ENCODE measurements at places on chromosomes 13 and 19.

- no peak for DNase-seq
Observed at GRCh38 chr13:80957019-80957655, 616.2 kb upstream of the SPRY2 start.

DNA sequence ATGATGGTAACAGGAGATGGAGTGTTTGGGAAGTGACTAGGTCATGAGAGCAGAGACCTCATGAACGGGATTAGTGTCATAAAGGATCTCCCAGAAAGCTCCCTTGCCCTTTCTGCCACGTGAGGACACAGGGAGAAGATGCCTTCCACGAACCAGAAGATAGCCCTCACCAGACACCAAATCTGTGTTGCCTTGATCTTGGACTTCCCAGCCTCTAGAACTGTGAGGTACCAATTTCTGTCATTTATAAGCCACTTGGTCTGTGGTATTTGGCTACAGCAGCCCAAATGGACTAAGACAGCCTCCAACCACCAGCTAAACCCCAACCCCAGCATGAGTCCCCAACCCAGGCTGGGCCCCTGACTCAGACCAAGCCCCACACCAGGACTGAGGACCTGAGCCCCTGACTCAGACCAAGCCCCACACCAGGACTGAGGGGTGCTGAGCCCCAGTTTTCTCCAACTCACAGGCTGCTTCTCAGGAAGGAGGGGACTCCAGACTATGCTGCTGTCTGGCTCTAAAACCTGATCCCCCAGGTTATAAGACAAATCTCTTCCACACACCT lies 54.1 kb downstream of the PTPRS start:
- DNase-seq, result no peak

DNA sequence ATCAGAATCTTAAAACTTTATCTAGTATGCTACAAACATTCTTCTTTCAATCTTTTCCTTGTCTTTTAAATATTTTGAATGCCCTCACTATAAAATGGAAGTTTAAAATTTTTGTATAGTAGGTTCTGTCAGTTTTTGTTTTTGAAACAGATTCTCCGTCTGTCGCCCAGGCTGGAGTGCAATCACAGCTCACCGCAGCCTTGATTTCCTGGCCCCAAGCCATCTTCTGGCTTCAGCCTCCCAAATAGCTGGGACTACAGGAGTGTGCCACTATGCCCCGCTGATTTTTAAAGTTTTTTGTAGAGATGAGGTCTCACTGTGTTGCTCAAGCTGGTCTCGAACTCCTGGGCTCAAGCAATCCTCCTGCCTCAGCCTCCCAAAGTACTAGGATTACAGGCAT lies 20.7 kb downstream of the PHF11 start:
- no peak for DNase-seq

DNA sequence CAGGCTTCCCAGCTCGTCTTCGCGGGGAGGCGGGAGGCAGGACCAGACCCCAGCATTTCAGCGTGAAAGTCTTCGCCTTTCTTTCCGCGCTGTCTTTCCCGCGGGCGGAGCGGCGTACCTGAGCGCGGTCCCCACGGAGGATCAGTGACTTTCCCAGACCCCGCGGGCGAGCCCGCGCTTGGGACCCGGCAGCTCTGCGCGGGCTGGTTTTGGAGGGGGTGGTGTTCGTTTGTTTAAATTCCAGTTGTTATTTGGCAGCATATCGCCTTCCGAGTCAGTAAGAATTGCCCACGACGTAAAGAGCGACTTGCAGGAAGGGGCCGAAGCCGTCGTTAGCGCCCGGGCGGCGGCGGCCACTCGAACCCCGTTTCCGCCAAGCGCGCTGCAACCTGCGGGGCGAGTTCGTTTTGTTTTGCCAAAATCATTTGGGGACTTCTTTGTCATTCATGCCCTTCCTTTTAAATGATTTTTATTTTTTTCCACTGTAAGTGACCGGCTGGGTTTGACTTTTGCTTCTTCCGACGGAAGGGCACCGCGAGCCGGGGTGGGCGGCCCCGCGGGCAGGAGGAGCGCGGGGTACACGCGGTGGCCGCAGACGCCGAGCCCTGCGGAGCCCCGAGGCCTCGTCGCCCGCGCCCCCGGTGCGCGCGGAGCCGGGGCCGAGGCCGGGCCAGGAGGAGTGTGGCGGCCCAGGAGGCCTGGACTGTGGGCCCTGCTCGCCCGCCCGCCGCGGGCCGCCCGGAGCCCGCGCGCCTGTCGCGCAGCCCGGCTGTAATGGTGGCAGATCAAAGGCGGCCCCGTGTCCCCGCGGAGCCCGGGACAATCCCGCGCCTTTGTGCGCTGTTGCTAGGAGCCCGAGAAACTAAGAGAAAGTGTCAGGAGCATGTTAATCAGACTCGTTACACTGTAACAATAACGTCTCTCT lies 75.9 kb downstream of the ZIC5 start:
- no peak for DNase-seq

GRCh38 chr13:50993934-50994333 lies 84.3 kb downstream of the RNASEH2B start:
- DNase-seq, result no peak

- no peak for DNase-seq
Observed at GRCh38 chr13:76634431-76635191, 251.6 kb downstream of the KCTD12 start.

DNA sequence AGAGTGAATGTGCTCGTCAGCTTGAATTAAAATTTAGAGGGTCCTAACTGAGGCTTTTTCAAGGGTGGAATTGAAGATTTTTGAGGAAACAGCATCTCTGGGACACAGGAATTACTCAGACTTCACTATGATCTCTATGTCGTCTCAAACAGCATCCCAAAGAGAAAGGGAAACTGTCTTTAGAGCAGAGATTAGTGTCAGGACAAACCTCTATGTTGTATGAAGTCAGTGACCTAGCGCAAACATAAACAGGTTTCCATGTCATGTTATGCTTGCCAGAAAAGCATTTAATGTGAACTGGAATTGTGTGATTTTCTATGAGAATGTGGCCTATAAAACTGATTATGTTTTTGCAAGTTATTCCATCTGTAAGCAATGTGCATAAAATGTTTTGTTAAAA lies 573.7 kb downstream of the GPC6 start:
- DNase-seq, result no peak

GRCh38 chr13:30712536-30713532 lies 22.5 kb upstream of the ALOX5AP start:
- no peak for DNase-seq

- no peak for DNase-seq
Observed at GRCh38 chr19:16262618-16263017, 62.0 kb upstream of the KLF2 start.

DNA sequence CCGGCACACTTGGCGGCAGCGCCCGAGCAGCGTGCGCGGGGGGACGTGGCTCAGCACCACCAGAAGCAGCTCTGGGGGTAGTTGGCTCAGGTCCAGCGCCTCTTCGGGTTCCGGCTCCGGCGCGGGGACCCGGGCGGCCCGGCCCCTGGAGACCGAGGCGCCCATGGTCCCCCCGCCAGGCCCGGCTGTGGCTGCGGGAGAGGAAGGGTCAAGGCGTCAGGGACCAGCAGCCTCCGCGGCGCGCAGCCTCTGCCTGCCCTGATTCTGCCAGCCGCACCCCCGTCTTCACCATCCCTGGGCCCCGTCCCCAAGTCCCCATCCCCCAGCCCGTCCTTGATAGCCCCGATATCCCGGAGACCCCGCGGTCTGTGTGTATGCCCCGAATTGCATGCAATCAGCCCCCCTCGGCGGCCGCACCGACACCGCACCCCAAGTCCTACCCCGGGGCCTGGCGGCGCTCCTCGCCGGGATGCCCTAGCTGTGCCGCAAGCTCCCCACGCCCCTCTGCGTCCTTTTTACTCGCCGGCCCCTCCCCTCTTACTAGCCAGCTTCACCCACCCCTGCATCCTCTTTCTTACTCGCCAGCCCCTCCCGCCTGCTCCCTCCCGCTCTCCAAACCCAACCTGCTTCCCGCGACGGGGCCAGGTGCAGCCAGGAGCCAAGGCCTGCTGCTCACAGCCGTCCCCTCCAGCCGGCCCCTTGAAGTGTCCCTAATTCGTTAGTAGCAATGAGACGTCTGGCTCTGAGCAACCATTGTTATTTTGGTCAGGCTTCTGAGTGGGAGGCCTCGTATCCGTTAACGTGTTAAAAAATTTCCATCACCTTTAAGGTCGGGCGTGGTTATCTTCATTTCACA lies at the start of gene FBXO27:
Gene FBXO27, minus strand, starts transcription at position 487 of the 856 bp plus-strand sequence. Its CDS starts 322 bp downstream, at position 165.
- DNase-seq, result no peak

DNA sequence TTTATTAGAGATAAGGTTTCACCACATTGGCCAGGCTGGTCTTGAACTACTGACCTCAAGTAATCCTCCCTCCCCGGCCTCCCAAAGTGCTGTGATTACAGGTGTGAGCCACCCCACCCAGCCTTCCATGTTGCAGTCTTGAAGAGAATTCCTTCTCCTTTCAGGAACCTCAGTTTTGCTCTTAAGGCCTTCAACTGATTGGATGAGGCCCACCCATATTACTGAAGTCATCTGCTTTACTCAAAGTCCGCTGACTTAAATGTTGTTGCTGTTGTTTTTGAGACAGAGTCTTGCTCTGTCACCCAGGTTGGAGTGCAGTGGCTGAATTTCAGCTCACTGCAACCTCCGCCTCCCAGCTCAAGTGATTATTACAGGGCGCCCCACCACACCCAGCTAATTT lies 33.5 kb downstream of the RASL11A start:
- no peak for DNase-seq

GRCh38 chr19:55390461-55390880 lies 4.7 kb downstream of the RPL28 start:
- DNase-seq, result no peak

DNA sequence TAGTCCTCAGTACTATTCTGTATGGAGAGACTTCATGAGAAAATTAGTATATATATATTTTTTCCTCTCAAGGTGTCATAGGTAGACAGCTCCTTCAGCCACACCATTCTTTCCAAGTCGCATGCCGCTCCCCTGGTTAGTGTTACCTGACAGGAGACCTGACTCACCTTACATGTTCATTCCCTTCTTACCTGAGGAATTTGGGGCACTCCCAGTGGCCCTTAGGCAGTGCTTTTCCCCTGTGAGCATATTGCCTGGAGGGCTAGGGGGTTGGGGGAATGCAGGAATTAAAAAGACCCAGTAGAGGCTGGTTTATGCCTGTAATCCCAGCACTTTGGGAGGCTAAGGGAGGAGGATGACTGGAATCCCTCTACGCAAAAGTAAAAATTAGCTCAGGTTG lies 9.0 kb upstream of the ACTN4 start:
- no peak for DNase-seq

GRCh38 chr19:12884926-12885748 lies 1.9 kb downstream of the KLF1 start:
- peak; percentile 86 for DNase-seq

DNA sequence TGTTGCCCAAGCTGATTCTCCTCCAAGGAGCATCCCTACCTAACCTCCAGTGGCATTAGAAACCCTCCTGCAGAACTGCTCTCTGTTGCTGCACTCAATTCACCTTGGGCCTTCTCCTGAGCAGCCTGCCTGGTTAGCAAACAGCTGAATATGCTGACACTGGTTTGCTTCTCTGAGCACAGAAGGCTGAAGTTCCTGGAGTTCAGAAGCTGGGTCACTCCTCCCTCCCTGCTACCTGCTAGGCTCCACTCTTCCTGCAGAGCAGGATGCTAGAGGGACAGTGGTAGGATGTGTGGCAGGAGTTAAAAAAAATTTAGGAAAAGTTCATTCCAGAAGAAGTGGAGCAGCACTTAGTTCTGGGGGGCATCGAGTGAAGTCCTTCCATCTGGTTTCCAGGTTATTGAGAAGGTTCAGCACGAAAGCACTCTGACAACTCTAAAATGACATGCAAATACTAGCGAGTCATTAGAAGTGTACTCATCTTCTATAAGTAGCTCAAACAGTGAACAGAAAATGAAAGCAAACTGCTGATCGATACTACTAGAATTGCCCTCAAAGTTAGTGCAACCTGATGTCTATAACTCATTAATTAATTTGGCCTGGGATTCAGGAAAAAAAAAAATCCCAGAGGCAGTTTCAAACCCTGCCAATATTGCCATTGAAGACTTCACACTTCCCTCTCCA lies 293.7 kb downstream of the POU4F1 start:
- no peak for DNase-seq

GRCh38 chr19:18519962-18520847 lies 1.7 kb downstream of the ELL start:
- peak; percentile 23 for DNase-seq

DNA sequence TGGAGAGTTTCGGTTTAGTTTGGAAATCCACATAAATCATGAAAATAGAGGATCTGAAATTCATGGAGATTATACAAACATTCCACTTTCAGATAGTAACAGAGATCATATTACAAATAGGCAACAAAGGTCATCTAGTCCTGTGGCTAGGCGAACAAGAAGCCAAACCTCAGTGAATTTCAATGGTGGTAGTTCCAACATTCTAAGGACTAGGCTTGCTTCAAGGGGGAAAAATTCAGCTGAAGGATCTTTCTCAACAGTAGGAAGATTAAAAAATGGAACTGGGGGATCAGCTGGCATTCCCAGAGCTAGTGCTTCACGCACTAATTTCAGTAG lies 47.0 kb downstream of the FOXO1 start:
- no peak for DNase-seq

DNA sequence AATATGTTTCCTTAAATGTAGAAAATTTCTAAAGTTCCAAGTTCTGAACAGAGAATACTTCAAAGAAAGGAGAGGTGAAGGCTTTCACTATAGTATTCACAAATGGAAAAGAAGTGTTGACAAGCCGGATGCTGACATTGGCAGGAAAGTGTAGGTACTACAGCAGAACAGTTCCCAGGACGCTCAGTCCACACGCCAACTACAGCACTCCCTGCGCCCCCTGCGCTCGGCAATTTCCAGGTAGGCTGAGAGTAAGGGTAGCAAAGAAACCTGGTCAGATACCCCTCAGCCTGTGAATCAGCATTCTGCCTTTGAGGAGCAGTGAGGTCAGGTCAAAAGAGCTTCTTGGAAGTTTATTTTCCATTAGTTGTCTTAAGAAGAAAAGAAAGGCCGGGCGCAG lies 115.3 kb downstream of the NALCN start:
- DNase-seq, result no peak

DNA sequence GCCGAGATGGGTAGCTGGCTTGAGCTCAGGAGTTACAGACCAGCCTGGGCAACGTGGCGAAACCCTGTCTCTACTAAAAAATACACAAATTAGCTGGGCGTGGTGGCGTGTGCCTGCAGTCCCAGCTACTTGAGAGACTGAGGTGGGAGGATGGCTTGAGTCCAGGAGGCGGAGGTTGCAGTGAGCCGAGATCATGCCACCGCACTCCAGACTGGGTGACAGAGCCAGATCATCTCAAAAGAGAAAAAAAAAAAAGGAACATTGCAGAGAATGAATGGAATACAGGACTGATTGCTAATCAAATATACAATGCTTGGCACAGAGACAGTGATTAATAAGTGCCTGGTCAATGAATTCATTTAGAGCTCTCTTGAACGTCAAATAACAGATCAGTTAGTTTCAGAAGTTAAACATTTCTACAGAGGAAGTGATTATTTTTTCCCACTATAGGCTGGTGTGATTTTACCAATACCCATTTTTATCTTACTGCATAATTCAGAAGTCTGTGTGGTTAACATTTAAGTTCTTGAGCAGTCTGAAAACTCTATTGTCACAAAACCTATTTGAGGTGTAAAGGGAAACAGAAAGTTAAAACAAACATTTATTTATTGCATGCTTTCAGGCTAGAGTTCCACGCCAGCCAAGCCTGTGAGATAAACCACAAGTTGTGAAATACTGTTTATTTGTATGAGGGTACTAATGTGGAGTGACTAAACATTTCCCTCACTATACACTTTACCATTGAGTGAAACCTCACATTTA lies 7.7 kb upstream of the TBC1D4 start:
- DNase-seq, result no peak

- no peak for DNase-seq
Observed at GRCh38 chr13:111584101-111584672, 263.7 kb downstream of the TEX29 start.

- DNase-seq, result no peak
Observed at GRCh38 chr19:56317749-56318148, 3.1 kb upstream of the ZSCAN5A start.

Data from stimulated activated CD4-positive, alpha-beta T cell treated with anti-CD3 and anti-CD28 coated beads, Interleukin-15, amount 100 ng/mL, for 1 hour (primary cell).